ENCODE measurements at places on chromosomes 2 and 18.
A peak's percentile ranks its signal among the peaks of the same experiment; 100 is the strongest.

- no peak for DNase-seq
Measured at GRCh38 chr2:16678964-16679363, 13.3 kb upstream of the CYRIA start.

DNA sequence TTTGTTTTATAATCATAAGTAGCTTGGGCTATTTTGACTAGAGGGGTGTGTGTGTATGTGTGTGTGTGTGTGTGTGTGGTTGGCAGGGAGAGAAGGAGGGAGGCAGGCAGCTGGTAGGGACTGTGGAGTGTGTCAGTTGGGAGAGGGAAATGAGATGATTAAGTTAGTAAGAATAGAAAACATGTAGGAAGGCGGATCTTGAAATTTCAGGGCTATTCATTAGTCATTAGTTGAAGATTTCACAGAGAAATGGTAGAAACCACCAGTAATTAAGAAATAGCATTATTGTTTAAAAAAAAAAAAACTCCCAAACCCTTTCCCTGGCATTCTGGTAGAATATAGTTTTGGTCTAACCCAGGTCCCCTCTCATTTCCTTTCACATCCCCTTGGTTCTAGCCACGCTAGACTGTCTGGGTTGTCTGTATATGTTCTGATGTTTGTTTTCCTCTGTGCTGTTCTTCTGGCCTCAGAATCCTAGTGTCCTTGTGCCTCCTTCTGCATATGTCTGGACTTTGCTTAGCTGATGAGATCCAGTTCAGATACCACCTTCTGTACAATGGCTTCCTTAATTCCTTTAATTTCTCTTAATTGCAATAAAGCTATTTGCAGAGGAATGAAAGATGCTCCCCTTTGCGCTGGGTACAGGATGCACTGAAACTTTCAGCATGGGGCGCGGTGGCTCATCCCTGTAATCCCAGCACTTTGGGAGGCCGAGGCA lies 161.6 kb downstream of the NEDD4L start:
- DNase-seq: peak; percentile 86

DNA sequence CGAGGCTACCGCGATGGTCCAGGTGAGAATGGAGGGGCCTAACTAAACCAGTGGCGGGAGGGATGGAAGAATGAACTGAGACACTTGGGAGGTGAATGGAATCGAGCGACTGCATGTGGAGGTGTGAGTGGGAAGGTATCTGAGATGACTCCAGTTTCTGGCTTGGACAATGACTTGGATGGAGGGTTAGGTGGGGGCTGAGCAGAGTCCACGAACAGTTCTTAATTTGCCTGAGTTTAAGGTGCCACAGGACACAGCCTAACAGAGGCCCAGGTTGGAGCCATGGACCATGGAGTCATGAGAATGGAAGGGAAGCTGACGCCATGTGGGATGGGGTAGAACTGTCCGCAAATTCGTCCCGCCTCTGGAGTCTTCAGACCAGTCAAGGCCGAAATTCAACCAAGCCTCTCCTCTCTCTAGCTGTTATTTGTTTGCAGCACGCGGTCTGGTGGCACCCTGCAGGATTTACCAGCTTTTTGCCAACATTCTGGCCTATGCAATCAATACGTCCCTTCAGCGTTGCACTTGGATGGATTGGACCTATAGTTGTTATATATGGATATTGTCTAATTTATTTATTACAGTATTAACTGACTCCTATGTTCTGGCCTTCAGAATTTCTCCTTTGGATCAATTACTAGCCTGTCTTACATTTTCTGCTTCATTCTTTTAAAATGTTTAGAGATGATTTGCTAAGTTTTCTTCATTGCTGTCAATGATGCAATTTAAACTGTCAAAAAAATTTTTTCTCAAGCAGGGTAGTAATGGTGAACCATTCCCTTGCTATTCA lies 940 bp upstream of the BOLA3 start:
- no peak for DNase-seq

- DNase-seq: no peak
Measured at GRCh38 chr2:233468741-233469110, 97.9 kb downstream of the USP40 start.

GRCh38 chr2:7963787-7964186 lies 718.1 kb upstream of the ID2 start:
- no peak for DNase-seq

GRCh38 chr2:237742191-237742590 lies 56.4 kb upstream of the RBM44 start:
- no peak for DNase-seq

DNA sequence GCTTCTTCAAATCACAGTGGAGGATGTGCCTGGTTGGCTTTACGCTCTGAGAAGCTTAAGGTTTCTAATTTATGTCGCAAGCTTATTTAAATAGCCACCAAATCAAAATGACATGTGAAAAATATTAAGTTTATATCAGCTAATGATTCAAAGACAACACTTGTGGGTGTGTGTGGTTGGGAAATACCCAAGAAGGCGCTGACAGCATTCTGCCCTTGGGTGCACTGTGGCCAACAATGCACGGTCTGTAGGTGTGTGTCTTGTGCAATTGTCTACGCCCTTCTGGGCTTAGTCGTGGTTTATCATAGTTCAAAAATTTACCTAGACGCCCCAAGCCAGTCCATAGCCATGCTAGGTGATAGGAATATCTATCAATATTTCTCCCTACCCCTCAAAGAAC lies 60.9 kb downstream of the KCTD1 start:
- peak; percentile 53 for DNase-seq

DNA sequence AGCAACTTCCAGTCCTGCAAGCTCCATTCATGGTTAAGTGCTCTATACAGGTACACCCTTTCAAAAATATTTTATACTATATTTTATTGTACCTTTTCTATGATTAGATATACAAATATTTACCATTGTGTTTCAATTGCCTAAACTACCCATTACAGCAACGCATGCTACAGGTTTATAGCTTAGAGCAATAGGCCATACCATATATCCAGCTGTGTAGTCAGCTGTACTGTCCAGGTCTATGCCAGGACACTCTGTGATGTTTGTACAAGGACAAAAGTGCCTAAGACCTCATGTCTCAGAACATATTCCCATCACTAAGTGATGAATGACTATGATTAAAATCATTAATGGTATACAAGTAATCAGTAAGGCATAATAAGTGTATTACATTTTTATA lies 368.7 kb downstream of the CMPK2 start:
- no peak for DNase-seq

DNA sequence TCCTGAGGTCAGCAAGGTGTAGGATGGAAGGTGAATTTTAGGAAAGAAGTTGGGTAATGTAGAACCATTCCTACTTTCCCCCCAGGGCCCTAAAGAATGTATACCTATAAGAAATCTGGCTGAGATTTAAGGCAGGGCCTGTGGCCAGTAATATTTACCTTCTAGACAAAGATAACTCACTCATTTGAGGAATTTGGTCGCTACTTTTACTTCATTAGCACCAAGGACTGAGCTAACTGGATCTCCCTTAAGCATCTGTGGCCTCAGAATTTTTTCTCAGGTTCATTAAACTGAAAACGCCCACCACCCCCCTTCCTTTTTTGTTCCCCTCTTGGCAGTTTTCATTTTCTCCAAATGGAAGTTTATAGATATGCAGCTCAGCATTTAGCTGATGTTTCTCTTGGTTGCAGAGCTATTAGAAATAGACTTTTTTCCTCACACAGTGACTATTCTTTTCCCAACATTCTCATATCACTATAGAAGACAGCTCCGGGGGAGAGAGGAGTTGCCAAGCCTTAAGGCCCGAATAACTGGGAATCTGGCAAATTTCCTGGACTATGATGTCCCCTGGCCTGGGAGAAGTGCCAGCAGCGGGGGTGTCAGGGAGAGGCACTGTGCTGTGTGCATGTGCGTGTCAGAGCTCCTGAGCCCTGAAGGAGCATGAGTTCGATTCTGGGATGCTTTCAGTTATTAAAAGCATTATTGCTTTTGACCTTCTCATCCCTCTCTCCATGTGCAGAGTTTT lies 310.9 kb downstream of the PRKCE start:
- DNase-seq: peak; percentile 71

- no peak for DNase-seq
Measured at GRCh38 chr18:6249788-6250187, 164.9 kb downstream of the L3MBTL4 start.

DNA sequence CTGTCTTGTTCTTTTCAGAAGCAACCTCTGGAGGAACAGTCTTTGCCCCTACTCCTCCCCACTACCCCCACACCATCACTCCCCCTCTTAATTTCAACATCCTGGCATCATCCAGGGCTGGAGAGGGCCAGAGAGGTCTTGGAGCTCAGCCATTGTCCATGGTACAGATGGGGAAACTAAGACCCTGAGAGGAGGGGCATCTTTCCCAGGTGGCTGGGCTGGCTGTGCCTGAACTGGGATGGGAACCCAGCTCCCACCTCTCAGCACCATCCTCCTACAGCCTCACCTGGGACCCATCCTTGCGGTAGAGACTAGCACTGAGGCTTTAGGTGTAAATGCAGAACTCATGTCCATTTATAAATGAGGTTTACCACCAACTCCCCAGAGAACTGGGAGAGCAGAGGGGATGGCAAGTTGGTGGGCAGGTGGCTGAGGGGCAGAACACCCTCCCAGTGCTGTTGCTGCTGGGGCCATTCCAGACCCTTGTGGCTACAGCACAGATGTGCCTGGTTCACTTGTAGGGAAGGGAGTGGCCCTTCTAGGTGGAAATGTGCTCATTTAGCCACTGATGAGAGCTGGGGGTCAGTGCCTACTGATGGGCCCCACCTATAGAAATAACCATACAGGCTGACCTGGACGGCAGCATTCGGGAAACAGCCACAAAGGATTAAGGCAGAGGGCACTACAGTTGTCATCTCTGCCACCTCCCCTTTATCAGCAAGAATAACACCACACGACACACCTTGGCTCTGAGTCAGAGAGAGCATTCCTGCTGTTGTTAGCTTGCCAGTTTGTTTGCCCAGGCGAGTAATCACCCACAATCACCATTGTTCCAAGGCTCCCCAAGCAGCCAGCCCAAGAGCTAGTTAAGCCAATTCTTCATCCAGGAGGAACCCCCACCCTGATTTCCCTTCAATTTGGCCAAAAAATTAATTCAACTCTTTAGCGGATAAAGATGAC lies 2.1 kb downstream of the MLPH start:
- peak; percentile 68 for DNase-seq

GRCh38 chr2:239348563-239349452 lies 52.0 kb downstream of the HDAC4 start:
- DNase-seq: no peak

- peak; percentile 91 for DNase-seq
Measured at GRCh38 chr2:185583058-185583816, 155.4 kb upstream of the FSIP2 start.

- peak; percentile 49 for DNase-seq
Measured at GRCh38 chr18:21110713-21111345, 784 bp downstream of the ROCK1 start.

DNA sequence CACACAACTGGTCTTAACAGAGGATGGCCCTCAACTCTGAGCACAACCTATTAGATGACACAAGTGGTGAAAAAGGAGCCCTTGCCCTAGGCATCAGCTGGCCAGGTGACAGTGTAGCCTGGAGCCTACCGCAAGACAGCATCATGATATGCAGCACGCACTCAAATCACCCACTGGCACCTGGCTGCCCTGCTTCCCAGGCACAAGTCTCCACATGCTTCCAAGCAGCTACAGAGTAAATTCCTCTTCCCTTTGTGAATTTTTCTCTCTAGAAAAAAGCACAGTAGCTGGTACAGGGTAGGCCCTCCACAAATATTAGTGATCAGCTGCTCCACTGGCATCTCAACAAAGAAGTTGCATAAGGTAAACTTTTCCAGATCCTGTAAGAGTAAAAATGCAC lies 6.0 kb downstream of the FBXO15 start:
- no peak for DNase-seq

GRCh38 chr2:104233591-104233990 lies 620.3 kb upstream of the POU3F3 start:
- DNase-seq: no peak

DNA sequence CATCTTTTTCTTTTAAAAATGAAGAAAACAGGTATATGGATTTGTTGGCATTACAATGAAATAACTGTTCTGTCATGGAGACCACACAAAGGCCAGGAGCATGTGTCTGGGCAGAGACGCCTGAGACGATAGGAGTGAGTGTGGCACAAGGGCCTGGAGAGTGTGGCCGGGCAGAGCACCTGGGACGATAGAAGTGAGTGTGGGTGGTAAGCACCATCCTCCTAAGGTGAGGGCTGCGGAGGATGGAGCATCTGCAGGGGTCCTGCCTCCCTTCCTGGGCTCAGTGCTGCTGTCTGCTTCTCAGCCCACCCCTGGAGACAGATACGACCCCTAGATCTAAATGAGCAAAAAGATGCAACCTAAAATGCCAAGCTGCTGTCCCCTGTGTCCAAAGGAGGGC lies 184.9 kb downstream of the MYT1L start:
- no peak for DNase-seq

DNA sequence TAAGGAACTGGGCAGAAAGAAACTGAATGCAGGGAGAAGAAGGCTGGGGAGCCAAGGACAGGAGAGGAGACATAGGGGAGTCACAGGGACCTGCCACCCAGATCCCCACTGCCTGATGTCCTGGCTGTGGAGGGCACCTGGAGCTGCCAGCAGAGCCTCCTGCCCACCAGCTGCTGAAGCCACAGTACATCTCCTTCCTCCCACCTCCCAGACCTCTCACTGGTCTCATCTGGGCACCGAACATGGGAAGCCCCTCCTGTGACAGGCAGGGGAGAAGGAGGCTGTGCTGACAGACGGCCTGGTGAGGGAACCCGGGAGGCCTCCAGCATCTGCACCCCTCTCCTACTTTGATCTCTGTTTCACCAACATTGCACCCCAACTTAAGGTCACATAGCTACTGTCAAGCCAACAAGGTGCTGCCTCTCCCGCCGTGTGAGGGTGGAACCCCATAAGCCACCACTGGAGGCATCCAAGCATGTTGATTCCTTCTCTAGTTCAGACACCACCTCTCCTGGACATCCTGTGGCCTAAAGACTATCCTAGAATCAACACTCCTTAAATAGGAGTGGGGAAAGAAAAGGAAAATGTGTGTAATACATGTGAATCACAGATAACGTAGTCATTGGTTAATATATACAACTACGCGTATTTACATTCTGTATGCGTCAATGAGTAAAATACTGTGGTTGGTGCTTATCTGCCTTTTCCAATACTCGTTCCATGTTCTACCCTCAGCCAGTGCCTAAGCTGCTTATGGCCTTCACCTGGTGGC lies 3.5 kb upstream of the RNPEPL1 start:
- peak; percentile 50 for DNase-seq

GRCh38 chr2:102069311-102069974 lies 73.1 kb upstream of the IL1R1 start:
- no peak for DNase-seq

- DNase-seq: peak; percentile 37
Measured at GRCh38 chr2:134466141-134466540, 212.3 kb downstream of the MGAT5 start.

- DNase-seq: no peak
Measured at GRCh38 chr2:172082105-172082943, 3.0 kb upstream of the DLX1 start.

DNA sequence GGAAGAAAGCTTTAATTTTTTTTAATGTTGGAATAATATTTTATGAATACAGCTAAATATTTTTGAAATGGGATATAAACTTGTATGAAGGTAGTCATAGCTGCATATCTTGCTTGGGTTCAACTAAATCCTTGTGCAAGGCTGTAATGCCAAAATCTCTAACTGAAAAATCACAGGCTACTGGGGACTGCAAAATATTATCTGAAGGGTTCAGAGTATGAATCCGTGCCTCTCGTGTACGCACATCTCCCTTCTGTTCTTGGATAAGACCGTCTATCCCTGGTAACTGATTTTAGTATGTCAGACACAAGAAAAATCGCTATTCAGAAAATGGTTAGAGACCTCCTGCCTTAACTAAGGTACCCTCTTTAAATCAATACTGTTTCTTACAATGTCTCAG lies 71.8 kb downstream of the ACVR1 start:
- no peak for DNase-seq

All from ELR (cell line).